Fibroblast of skin of back (primary cell): ENCODE measurements at places on chromosomes 3 and 15.

- DNase-seq, result no peak
Observed at GRCh38 chr3:67296039-67296892, 298.2 kb downstream of the KBTBD8 start.

GRCh38 chr3:31810991-31811433, 170.1 kb downstream of the OSBPL10 start:
- no peak for DNase-seq

- DNase-seq, result peak; percentile 85
Observed at GRCh38 chr3:14319654-14320182, 82.7 kb upstream of the SLC6A6 start.

DNA sequence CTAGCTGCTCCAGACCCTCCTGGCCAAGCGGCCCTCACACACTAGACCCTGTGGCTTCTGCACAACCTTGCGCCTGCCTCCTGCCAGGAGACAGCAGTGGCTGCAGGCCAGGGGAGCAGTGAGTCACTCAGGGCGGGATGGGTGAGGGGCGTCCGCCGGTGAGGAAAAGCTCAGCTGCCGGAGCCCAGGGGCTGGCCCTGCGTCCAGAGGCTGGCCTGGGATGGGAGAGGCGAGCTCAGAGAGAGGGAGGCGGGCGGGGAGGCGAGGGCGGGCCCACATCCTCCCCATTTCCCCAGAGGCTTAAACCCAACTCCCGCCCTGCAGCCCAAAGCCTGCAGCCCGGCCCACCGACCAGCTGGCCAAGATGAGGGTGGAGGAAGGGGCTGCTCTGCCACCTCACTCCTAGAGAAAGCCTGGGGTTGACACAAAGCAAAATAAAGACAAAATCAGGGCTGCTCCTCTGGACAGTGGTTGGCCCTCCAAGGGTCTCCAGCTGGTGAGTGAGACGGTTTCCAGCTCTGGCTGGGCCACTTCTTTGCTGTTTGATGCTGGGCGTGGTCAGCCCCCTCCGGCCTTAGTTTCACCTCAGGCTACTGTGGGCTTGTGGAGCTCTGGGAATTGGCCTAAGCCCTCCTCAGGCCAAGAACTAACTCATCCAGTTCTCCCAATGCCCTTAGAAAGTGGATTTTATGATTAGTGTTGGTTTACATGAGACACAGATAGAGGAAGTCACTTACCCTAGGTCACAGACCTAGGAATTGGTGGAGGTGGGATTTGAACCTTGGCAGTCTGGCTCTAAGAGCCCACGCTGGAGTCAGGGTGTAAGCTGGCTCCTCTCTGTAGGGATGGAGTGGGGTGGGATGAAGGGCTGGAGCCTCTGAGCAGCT, 50.6 kb downstream of the IQSEC1 start:
- peak; percentile 89 for DNase-seq

DNA sequence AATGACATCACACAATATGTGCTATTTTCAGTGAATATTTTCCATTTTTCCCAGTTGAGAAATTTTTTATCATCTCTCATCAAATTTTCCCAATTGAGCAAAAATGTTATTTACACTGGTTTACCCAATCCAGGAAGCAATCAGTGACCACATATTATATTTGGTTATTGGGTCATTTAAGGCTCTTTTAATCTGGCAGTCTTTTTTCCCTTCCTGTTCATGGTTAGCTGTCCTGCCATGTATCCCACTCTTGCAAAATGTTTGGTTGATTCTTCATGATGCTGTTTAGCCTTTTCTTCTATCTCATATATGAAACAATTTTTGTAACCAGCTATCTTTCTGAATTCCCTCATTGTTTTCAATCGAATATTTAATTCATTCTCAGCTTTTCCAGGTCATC, 626.0 kb downstream of the RBMS3 start:
- DNase-seq, result no peak

DNA sequence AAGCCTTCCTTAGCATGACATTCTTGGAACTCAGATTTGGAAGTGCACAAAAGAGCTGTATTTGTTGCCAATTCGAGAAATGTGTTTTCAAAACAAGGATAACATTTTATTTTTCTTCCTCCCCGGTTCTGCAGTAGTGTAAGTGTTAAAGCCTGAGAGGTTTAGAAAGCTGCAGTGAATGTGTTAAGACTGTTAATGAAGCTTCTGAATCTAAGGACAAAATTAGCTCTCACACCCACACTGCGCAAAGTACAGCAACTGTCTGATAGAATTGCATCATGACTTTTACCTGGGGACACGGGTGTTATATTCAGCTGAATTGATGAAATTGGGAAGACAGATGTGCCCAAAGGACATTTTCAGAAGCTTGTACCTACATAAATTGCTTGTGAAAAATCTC, 344.4 kb downstream of the CADM2 start:
- DNase-seq, result no peak
